NCI-H1694 (cell line): ENCODE measurements at places on chromosomes 6 and 20.

DNA sequence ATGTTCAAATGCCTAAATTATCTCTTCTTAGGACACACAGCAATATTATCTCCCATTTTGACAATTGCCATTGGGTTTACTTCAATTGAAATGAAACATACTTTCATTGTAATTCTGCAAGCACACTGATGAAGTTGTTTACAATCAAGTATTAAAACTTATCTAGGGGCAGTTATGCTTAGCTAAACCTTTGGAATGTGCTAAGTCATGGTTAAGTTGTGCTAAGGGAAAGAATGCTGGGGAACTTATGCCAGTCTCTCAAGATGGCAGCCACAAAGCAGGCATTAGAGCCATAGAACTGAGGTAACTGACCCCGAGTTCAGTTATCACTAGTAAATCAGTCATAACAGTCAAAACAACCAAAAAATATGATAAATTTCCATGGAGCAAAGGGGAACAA is 59.1 kb upstream of the NT5E start:
- no peak for DNase-seq

GRCh38 chr20:34983089-34983820 is 27.6 kb downstream of the MYH7B start:
- no peak for DNase-seq

GRCh38 chr20:25532971-25533391 is 52.4 kb downstream of the NINL start:
- no peak for DNase-seq

DNA sequence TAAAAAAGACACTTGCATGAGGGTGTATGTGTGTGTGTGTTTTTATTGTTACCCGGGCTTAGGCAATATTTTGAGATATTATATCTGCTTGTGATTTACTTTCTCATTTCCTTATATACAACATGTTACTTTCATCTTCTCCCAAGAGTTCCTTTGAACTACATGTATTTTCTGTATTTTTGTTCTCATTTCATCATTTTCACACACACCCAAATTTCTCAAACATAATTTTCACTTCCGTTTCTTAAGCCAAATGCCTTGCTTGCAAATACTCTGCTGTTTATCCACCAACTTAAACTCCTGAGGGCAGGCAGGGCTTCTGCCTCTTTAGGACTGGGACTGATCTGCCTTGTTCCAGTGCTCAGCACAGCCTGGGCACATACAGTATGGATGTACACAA is 69.3 kb upstream of the FYN start:
- no peak for DNase-seq

- no peak for DNase-seq
Observed at GRCh38 chr20:19435821-19436220, 223.4 kb downstream of the SLC24A3 start.

DNA sequence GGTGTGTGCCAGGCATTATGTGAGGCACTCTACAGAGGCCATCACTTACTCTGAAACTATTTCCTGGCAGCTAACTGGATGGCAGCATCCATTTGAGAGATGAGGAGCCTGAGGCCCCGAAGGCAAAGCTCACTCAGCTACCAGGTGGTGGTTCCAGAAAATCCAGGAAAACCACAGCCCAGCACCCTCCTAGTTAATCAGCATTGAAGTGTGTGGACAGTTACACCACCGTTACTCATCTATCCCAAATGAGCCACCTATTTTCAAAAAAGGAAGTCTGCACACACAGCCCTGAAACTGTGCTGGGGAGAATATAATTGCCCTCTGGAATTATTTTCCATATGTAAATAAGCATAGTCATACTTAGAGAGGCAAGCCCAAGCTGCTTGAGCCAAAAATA is 67.4 kb downstream of the CNBD2 start:
- no peak for DNase-seq

DNA sequence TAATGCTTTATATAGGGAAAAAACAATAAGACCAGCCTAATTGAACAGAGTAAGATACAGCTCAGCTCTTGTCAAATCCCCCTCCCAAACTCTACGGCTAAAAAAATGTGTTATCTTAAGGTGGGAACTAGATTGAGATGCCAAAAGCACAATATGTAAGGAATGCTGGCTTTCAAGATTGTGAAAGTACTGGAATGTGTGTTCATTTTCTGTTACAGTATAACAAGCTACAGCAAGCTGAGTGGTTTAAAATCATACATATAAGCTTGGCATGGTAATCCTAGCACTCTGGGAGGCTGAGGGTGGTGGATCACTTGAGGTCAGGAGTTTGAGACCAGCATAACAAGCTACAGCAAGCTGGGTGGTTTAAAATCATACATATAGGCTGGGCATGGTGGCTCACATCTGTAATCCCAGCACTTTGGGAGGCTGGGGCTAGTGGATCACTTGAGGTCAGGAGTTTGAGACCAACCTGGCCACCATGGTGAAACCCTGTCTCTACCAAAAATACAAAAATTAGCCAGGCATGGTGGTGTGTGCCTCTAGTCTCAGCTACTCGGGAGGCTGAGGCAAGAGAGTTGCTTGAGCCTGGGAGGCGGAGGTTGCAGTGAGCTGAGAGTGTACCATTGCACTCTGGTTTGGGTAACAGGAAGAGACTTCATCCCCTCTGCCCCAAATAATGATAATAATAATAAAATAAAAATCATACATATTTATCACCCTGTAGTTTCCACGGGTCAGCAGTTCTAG is 297.7 kb downstream of the DOK5 start:
- DNase-seq: no peak

GRCh38 chr6:16712931-16713484 is 48.3 kb downstream of the ATXN1 start:
- DNase-seq: no peak

DNA sequence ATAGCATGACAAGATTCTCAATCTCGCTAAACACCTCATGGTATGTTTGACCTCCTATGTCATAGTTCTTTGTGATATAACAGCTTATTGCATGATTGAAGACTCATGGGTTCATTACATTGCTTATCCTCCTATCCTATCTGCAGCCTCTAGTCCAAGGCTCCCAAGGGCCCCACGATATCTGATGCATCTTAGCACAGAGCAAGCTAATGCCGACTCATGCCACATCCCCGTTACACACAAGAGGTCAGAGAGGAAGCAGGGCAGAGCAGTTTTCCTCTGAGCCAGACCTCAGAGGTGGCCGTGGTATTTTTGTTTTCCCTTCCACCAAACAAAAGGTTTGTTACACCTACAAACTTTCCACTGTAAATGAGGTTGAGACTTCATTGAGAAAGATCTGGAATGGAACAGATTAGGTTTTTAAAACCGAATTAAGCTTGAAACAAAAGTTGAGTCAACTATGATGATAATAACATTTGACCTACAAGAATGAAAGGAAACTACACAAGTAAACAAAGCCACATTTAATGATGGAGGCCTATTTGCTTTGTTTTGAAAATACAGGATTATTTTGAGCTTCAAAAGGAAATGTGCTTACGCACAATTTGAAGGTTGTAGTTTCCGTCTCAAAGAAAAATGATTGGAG is 133.9 kb upstream of the MYLIP start:
- DNase-seq: no peak
